ENCODE measurements at places on chromosomes 3 and 15.

- no peak for DNase-seq
Observed at GRCh38 chr3:12681089-12681942, 17.4 kb upstream of the RAF1 start.

- DNase-seq: peak; percentile 54
Observed at GRCh38 chr3:16513141-16514020, at the start of gene RFTN1. Gene RFTN1 (minus strand): TSS chr3:16513699. CDS start chr3:16493869, 19,830 bp downstream.

DNA sequence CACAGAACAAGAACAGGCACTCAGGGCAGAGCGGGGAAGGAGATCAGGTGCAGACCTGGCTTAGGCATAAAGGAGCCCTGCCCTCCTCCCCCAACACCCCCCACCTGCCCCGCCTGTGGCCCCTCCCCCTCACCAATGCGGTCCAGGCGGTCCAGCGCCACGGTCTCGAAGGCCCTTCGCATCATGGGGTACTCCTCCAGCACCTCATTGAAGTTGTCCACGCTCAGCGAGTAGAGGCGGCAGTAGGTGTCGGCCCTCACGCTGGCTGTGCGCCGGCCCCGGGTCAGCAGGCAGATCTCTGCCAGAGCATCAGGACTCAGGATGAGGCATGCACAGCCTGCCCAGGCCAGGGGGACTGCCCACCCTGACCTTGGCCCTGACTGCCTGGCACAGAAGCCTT is 44.8 kb downstream of the HCN4 start:
- no peak for DNase-seq

GRCh38 chr3:54964081-54964480 is 36.2 kb upstream of the LRTM1 start:
- no peak for DNase-seq

- DNase-seq: no peak
Observed at GRCh38 chr3:13794322-13794721, 85.5 kb downstream of the WNT7A start.

DNA sequence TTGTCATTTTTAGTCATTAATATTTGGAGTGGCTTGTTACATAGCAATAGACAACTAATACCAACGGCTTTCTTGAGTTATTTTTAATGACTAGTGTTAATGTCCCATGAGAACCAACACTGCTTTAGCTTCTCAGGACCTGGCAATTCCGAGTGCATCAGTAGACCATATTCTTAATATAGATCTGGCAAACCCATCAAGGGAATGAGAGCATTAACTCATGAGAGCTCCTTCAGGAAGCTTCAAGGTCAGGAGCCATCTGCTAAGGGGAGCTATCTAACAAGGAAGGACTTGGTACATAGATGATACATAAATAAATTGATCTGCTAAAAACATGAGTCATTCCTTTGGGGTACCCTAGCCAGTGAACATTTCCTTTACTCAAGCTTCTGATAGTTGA is 122.6 kb upstream of the EPHA3 start:
- no peak for DNase-seq

DNA sequence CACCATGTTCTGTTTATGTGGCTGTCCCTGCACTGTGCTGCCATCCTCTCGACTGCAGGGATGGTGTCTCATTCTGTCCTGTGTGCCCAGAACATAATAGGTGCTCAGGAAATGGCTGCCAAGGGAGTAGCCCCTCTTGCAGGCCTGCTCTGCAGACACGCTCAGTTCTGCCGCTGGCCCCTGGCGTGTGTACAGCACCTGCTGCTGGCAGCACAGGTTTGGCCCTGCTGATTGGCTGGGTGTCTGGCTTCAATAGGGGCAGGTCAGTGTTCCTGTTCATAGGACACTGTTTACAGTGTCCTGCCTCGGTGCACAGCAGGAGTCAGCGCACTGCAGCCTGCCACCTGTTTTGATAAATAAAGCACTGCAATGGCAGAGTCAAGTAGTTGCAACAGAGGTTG is 146.9 kb downstream of the DNAJB8 start:
- no peak for DNase-seq

Measured in stimulated activated CD4-positive, alpha-beta T cell treated with anti-CD3 and anti-CD28 coated beads, Interleukin-1b, Interleukin-23, amount 100 ng/mL, for 48 hours (primary cell).